ENCODE measurements at places on chromosomes 5 and 9. TPM values are rescaled to one million over a fixed set of nuclear protein-coding genes. Genes with fewer than 3 reads are reported as not detected.

DNA sequence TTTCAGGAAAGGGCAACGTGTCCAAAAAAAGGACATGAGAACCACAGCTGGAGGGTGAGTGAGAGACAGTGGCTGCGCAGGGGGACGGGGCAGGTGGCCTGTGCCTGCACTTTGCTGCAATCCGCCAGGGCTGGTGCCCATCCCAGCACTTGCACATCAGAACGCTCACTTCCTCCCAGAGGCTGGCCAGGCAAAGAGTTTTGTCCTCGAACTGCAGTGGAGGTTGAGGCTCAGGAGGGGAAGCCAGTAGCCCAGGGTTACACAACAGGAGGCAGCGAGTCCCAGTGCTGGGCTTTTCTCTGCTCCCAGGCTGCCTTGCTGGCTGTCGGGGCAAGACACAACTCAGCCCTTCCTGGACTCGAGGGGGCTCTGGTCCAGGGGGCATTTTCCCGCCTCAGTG, 33.1 kb downstream of the CRB2 start:
- no peak for DNase-seq

- DNase-seq, result no peak
Observed at GRCh38 chr5:61417340-61417739, 85.3 kb downstream of the ZSWIM6 start.

DNA sequence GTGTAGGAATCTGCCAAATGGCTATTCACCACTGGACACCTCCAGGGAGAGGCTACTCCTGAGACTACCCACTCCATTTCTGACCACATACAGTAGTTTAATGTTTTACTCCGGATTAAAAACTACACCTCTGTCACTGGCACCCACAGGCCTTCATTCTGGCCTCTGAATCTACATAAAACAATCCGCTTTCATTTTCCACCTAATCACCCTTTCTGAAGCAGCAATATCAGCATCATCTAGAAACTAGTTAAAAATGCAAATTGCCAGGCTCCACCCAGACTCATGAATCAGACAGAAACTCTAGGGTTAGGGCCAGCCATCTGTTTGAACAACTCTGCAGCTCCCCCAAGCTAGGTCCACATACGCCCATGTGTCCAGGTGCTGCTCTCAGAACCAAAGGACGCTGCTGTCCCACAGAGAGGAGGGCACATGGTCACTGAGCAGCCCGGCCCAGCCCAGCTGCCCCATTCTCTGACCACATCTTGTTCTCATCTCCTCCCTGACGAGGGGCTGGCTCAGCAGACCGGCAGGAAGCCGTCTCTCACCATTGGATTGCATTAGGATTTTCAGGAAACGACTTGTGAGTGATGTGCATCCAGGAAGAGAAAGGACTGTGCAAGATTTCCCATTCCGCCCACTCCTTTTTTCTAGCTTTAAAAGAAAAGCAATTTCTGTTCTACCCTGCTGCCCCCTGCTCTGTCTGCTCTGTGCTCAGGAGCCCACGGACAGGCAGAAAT, 34.7 kb downstream of the ADAM19 start:
- peak; percentile 78 for DNase-seq

DNA sequence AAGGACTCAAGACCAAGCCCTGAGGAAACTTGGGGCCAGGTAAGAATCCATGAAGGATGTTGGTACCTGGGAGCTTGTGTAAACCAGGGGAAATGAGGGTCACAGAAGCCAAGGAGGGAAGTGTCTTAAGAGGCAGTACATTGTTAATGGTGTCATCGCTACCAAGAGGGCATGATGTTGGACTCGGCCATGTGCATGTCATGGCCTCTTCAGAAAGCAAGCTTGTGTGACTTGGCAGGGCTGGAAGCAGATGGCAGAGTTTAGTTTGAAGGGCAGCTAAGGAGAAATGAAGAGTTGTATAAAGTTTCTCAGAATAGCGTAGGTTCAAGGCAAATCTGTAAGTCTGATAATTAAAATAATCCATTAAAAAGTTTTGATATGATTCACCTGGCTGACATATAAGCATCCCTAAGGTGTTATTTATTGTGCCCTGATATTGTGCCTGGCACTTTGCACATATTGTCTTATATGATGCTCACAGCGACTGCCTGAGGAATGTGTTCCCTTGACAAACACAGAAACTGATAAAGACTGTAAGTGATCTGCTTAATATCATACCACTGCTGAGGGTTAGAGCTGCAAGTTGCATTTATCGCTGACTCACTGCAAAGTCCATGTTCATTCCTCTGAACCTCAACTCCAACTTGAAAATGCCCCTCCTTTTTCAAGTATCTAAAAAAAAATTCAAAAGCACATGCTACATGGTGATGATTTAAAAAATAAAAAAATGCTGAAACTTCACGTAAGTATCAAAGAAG, 81.3 kb upstream of the PTPN3 start:
- no peak for DNase-seq

DNA sequence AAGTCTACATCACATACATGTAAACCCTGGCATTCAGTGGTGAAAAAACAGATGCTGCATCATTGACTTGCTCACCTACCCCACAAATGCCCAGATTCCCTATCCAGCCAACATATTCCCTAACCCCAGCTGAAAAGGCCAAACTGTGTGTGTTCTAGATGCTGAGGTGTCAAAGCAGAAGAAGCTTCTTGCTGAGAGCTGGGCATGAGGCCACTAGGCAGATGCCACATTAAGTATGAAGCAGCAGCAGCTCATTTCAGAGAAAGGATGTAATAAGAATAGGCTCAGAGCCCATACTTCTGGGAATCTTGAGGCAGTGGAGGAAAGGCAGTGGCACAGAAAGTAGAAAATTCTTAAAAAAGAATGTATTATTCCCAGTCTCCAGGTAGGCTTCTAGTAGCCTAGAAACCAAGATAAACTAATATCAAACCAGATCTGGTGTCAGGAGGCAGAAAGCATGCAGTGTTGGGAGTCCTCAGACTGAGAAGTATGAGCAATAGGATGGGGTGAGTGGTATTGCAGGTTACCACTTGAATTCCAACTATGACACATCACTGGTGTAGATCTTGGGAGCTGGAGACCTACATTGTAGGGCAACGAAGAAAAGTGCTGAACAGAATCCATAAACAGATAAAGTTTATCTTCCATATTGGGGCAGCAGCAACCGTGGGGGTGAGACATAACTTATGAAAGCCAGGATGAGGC, 71.9 kb upstream of the GRHPR start:
- DNase-seq, result peak; percentile 62

GRCh38 chr5:156698323-156698722, 151.8 kb upstream of the PPP1R2B start:
- no peak for DNase-seq

GRCh38 chr9:124350494-124351263, 64.6 kb downstream of the PSMB7 start:
- DNase-seq, result no peak

Gene LRRC14B
- total RNA-seq, result not detected

Gene HBEGF
- total RNA-seq, result 55.7 TPM

Gene TYRP1
- 0.74 TPM for total RNA-seq

Gene SHC3
- total RNA-seq, result 0.03 TPM

Gene PCDHGA6
- total RNA-seq, result 0.20 TPM
